OCI-LY7 (cell line): ENCODE measurements at places on chromosomes 6 and 20. TPM values are rescaled to one million over a fixed set of nuclear protein-coding genes. Genes with fewer than 3 reads are reported as not detected.

The MUCL3 gene
- not detected in 2 replicates for total RNA-seq

The TMEM200A gene
- not detected in 2 replicates for total RNA-seq

The SAMD10 gene
- total RNA-seq = 11.9 and 13.3 TPM in 2 replicates

The NKAIN2 gene
- not detected in 2 replicates for total RNA-seq

- DNase-seq = no peak
Measured at GRCh38 chr20:3509064-3509463, 38.2 kb downstream of the ATRN start.

The PAK5 gene
- not detected in 2 replicates for total RNA-seq

DNA sequence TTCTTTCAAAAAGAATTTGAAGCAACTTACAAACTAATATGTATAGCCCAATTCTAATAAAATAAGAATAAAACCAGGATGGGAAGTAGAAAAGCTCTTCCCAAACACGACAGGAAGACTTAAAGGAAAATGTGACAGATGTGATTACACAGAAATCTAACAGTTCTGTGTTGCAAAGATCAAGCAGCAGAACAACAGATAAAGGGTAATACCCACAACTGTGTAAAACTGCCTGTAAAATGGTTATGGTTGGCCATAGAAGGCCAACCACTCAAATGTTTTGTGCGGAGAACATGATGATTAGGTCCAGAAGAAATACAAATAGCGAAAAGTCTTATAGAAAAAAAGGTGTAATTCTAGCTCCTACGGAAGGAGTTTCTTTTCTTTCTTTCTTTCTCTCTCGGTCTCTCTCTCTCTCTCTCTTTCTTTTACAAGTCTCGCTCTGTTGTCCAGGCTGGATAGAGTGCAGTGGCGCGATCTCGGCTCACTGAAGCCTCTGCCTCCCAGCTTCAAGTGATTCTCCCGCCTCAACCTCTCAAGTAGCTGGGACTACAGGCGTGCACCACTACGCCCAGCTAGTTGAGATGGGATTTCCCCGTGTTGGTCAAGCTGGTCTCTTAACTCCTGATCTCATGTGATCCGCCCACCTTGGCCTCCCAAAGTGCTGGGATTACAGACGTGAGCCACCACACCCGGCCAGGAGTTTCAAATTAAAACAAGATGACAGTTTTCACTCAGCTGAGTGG lies 128.5 kb downstream of the QRSL1 start:
- DNase-seq = no peak
